ENCODE measurements at places on chromosomes 2 and 18.
A peak's percentile ranks its signal among the peaks of the same experiment; 100 is the strongest.

GRCh38 chr2:231323316-231323715 is 72.2 kb upstream of the B3GNT7 start:
- no peak for DNase-seq

DNA sequence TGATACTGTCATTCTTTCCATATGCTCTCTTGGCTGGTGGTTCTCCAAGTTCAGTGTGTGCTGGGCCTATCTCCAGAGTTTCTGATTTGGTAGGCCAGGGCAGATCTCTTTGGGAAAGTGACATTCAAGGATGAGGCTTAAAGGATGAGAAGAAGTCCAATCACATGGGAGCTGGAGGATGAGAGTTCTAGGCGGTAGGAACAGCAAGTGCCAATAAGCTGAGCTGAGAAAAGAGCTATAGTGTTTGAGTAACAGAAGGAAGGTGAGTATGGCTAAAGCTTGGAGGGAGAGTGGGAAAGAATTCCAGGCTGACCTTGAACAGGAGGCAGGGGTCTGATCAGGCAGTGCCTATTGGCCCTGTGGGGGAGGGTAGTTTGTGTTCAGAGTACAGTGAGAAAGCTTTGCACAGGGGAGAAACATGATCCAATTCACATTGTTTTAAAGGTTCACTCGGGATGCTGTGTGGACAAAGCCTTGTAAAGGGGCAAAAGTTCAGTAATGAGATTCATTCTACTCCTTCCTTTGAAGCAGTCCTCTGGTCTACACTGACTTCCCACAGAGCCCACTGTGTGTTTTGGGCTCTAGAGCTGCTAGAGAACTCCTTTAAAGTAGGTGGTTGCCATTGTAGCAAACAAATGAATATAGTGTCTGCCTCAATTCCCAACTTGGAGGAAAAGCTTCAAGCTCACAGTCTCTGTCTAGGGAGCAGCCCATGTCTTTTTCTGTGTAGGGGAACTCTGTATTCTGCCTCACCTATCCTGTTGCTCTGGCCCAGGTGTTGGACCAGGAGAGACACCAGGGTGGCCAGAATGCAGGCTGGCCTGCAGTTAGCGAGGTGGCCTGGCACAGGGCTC is 81.8 kb downstream of the FASTKD2 start:
- no peak for DNase-seq

DNA sequence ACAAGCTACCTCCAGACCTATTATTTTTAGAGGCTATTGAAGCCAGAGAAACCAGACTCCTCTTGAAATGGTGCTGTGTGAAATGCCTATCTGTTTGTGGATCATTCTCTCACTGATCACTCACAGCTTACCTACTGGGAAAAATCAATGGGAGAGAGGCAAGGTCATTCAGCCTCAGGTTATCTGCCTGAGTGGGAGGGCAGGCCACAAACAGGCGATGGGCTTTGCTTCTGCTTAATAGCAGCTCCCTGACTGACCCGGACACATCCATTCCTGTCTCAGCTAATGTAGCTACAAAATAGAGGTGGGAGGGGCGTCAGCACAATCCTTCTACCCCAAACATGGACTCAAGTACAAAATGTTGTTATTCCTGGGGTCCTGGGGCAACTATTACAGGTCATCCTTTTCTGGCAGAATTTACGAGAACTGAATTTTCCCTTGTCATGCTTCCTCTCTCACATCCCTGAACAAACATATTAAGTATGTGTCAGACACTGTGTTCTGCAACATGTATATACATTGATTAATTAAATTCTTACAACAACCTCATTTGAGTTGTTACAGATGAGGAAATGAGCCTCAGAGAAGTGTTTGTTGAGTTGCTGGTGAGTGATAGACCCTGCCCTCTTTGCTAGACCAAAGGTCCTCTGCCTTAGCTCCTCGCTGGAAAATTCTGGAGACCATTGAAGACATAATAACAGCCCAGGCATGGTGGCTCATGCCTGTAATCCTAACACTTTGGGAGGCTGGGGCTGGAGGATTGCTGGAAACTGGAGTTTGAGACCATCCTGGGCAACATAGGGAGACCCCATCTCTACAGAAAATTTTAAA is 60.5 kb downstream of the CDK15 start:
- no peak for DNase-seq

DNA sequence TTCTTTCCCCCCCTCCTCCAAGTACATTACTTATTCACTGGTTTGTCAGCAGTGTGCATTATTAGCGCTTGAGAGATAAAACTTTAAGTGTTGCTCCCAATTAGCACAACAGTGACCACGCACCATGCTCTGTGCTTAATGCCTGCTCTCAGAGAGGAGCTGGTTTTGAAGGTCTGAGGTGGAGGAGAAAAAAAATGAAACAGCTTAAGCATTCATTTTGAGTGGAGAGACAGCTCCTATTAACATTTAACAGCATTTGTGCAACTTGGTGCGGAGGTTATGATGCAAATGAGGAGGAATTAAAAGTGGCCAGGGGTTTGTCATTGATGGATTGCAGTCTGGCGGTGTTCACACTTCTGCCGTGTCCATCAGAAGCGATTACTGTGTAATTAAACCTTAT is 141.8 kb downstream of the FIGN start:
- DNase-seq: no peak

DNA sequence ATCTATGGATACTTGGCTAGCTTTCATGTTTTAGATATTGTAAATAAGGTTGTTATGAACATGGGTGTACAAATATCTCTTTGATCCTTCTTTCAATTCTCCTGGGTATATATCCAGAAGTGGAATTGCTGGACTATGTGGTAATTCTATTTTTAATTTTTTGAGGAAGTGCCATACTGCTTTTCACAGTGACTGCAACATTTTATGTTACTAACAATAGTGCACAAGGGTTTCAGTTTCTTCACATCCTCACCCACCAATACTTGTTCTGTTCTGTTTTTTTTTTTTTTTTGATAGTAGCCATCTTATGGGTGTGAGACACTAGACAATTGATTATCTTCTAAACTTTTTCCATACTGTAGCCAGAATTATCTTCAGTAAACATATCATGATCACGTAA is 17.3 kb upstream of the NEUROD1 start:
- no peak for DNase-seq

- peak; percentile 73 for DNase-seq
Observed at GRCh38 chr2:55718165-55719008, 24.7 kb upstream of the PNPT1 start.

- DNase-seq: peak; percentile 8
Observed at GRCh38 chr2:68537809-68538208, 70.4 kb downstream of the APLF start.

- DNase-seq: peak; percentile 4
Observed at GRCh38 chr18:29251681-29252080, 1074.8 kb upstream of the CDH2 start.

DNA sequence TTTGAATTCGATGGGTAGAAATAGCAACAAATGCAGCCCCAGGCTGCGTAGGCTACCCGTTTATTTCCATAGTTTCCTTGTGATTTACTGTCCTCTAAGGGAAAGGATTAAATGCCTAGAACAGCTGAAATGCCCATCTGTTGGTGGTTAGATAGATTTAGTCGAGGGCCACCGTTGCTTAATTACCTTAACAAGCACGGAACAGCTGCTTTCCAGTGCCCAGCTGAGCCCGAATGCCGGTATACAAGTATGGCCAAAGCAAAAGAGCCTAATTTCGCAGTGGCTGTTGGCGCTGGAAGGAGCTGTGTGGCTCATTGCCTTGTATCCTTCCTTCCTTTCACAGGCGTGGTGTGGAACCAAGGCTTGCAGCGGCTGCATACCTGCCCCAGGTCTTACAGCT is 109.1 kb downstream of the CABLES1 start:
- no peak for DNase-seq

- DNase-seq: no peak
Observed at GRCh38 chr2:7745369-7745768, 828.2 kb downstream of the RNF144A start.

- DNase-seq: no peak
Observed at GRCh38 chr18:12254820-12255511, 805 bp downstream of the CIDEA start.

DNA sequence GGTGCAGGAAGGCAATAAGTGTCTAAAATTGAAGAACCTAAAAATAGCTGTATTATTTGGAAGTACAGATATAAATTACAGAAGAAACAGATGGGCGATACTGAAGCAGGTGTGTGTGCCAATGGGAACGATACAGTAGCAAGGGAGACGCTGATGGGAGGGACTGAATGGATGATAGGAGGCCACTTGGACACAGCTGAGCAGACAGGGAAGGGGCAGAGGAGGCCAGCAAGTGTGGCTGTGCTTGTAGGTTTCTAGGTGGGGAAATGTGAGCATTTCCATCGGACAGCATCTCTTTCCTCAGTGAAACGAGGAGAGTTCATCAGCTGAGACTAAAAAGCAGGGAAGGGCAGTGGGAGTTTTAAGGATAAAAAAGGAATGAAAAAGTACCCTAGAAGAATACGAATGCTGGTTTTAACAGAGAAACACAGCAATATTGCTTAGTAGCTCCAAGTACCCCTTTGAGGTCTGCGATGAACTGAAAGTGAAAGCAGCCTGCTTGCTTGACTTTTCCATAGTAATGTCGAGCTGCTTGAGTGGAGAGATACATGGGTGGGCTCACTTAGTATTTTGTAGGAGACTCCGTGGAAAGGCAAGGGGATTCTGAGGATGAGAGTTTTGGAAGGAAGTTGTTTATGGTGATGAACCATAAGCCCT is 91.7 kb upstream of the EPC2 start:
- no peak for DNase-seq

GRCh38 chr2:54997826-54998225 is 52.4 kb downstream of the RTN4 start:
- no peak for DNase-seq

DNA sequence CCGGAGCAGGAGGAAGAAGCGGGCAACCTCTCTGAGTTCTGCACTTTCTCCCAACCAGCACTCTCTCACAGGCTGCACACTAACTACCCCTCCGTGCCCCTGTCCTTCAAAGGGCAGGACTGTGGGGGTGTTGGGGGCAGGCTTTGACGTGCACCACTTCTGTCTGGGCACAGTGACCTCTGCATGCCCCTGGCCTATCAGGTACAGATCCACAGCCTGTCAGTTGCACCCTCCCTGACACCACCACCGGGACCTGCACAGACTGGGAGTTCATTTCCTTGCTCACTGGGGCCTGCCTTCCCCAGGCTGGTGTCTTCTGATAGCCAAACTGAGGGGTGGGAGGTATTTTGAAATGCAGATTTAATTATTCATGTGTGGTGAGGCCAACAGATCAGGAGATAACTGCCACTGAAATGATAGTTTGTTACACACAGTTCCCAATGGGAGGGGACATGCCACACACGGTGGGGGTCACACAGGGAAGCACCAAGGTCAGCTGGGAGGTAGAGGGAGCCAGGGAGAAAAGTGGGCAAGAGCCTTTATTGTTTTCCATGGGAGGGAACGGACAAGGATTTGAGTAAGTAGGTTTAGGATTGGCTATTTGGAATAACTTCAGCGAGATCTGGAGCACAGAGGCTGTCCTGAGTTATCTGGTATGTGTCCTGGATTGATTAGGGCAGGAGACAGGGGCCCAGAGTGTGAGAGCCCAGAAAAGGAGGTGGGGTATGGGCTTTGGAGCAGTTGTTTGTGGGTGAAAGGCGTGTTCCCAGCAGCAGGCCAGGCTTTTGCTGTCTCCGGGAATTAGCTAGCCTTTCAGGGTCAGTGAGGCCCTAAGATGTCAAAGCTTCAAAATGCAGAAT is 251.6 kb downstream of the AFF3 start:
- DNase-seq: no peak

DNA sequence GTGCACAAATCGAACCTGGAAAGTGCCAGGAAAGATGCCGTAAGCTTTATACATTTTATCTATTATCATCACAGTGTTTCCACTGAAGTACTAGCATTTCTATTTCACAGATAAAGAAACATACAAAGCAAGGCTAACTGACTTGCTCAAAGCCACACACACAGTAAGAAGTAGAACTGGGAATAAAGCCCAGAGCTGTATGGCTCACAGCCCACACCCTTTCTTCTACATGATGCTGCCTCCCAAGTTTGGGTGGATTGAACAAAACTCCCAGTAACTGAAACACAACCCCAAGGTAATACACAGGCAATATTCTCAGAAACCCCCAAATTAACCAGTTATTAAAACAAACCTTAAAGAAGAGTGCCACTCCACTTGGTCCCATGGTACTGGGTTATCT is 11.2 kb downstream of the SAP130 start:
- no peak for DNase-seq

GRCh38 chr2:218806346-218806978 is 24.5 kb downstream of the CYP27A1 start:
- DNase-seq: peak; percentile 100

GRCh38 chr2:184644685-184645084 is 46.4 kb downstream of the ZNF804A start:
- DNase-seq: peak; percentile 42

All from amniotic epithelial cell (primary cell).